Fibroblast of the aortic adventitia (primary cell): ENCODE measurements at places on chromosomes 16 and 17.
A peak's percentile ranks its signal among the peaks of the same experiment; 100 is the strongest.

- DNase-seq, result no peak
Observed at GRCh38 chr16:19029980-19030379, 37.4 kb upstream of the COQ7 start.

DNA sequence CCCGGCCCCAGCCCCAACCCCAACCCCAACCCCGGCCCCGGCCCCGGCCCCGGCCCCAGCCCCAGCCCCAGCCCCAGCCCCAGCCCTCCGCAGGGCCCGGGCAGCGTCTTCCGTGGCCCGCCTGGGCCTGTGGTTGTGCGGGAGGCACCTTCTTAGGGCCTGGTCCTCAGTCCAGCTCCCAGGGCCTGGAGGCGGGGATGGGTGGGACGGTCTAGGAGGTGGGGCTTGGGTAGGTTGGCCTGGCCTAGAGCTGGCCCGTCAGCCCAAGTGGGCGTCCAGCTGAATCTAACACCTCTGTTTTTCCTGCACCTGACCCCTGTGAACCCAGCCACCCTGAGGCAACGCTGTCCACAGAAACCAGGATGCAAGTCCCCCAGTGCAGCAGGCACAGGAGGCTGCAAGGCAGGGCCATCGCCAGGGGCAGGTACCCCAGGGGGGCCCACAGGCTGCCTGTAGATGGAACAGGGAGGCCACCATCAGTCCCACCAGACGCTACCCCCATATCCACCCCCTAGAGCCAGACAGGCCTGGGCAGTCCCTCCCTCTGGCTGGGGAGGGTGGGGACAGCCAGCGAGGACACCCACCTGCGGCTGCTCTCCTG lies 8.8 kb downstream of the MSLN start:
- no peak for DNase-seq

DNA sequence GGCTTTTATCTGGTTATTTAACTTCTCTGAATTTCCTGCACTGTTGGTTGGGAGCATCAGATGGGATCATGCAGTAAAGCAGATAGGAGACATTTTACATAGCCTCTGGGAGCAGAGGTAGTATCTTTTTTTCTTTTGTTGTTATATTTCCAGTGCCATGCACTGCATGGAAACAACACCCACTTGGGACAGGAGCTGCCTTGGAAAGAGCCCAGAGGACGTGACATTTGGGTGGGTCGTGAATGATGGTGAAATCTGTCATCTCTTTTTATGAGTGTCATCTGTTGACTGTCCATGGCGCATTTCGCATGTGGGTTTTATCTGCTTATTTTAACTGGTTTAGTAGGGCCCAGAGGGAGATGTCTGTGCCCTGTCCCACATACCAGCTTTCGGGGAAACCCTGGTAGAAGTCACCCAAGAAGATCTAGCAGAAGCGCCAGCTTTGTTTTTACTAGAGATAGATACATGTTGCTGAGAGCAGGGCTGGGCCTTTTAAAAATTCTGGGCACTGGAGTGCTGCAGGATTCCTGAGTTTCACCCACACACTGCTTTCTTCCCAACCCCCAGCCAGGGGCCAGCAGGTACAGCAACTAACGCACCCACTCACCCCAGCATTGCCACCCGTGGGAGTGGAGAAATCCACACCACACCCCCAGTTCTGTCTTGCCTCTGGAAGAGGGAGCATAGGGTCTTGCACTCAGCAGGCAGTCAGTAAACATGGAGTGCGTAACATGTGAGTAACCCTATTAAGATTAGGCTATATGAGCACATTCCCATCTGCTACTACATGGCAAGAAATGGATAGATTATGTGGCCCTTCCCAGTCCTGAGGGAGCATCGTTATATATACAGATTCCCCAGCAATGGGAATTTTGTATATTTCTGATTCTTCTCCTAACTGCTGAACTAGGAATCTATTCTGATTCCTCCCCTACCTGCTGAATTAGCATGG lies 8.4 kb upstream of the TERF2 start:
- DNase-seq, result no peak

GRCh38 chr16:66486773-66487579 lies 59.9 kb downstream of the BEAN1 start:
- peak; percentile 95 for DNase-seq

GRCh38 chr16:2189252-2189893 lies 7.0 kb downstream of the CASKIN1 start:
- DNase-seq, result no peak

DNA sequence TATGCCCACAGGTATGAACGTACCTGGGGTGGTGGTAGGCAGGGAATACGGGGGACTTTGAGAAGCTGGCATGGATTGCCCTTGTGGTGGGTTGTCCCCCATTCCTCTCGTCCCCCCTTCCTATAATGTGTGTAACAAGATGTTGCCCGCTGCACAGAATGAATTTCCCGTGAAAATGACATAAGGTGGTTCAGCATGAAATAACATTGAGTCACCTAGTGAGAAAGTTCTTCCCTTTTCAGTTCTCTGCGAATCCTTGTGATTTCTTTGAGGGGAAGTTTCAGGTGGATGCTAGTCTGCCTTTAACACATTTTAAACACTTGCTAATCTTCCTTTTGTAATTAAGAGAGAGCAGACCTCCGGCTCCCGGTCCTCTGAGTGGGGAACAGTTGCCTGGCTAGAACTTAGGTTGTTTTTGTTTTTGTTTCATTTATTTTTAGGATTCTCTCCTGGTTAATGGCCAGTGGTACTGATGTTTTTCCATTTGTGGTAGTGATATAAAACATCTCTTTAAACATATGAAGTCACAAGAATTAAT lies 58.9 kb downstream of the RAP1GAP2 start:
- no peak for DNase-seq

DNA sequence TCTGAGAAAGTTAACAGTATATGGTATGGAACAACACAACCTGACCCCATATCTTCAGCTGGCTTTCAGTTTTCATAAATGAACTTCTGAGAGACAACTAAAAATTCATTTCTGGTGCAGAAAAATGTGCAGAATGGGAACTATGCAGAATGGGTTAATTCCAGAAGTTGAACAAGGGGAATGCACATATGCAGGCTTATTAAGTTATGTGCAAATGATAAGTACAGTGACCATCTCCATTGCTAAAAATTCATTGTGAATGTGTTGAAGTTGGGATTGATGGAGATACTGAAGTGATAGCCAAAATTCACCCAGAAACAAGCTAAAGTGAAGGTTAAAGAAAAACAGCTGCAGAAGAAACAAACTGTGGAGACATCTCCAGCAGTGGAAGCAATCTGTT lies 315.8 kb downstream of the CA10 start:
- no peak for DNase-seq

DNA sequence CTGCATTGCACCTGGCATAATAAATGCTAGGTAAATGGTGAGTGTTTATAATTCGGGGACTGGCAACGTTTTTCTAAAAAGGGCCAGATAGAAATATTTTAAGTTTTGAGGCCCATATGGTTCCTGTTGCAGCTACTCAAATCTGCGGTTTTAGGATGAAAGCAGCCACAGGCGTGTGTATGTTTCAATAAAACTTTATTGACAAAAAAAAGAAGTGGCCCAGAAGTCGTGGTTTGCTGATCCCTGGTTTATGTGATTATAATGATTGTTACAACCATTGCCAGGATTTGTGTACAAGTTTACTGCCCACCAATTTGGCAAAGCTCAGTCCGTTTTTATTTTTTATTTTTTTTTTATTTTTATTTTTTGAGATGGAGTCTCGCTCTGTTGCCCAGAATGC lies 536.1 kb downstream of the XYLT1 start:
- no peak for DNase-seq

- no peak for DNase-seq
Observed at GRCh38 chr16:24070851-24071250, 185.3 kb upstream of the CACNG3 start.

GRCh38 chr17:27379888-27380533 lies 76.2 kb upstream of the KSR1 start:
- peak; percentile 55 for DNase-seq

- no peak for DNase-seq
Observed at GRCh38 chr17:75703191-75703590, 18.1 kb upstream of the ITGB4 start.

DNA sequence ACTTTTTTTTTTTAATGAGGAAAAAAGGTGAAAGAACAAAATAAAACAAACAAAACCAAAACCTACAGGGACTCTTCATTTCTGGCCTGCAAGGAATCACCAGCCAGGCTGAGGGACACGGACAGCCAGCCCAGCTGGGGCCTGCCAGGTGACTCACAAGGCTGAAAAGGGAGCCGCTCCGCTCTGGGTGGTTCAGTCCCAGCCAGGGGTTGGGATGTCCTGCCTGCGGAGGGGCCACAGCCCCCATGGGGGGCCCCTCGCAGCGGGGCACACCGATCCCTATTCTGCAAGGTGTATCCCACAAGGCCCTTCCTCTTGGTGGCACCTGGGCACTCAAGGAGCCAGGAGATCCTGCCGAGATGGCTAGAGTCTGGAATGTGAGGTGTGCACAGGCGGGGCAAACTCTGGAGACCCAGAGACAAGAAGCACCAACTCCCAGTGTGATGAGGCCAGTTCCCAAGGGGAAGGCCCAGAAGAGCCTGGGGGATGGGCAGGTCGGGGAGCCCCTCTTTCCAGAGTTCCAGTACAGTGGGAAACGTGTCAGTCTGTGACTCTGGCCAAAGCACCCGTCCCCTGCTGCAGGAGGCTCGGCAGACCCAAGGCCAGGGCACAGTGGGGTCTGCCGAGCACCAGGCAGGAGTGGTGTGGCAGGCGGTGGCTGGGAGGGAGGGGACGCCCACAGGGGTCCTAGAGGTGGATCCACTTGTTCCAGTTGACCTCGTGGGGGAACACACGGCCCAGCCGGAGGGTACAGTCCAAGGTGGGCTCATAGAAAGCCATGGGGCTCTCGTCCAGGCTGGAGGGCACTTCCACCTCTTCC lies 58.9 kb downstream of the IL21R start:
- peak; percentile 21 for DNase-seq

DNA sequence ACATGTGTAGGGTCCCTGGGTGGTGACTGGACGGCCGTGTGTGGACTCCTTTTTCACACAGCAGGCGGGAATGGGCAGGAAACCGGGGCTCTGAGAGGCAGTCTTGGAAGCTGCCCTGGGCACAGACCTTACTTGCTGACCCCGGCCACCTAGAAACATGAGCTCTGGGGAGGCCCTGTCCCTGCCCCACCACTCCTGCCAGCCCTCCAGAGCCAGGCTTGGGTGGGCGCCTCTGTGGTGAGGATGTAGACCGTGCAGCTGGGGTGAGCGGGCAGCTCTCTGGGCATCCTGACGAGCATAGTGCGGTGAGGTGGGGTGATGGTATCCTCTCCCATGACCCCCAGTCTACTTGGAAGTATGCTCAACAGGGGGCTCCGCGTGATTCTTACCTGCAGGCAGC lies 121.3 kb downstream of the RAB11FIP4 start:
- no peak for DNase-seq

DNA sequence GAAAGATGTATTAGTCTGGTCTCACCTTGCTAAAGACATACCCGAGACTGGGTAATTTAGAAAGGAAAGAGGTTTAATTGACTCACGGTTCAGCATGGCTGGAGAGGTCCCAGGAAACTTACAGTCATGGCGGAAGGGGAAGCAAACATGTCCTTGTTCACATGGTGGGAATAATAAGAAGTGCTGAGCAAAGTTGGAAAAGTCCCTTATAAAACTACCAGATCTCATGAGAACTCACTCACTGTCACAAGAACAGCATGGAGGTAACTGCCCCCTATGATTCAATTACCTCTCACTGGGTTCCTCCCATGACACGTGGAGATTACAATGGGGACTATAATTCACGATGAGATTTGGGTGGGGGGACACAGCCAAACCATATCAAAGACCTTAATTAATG lies 53.3 kb downstream of the BCL7C start:
- no peak for DNase-seq

DNA sequence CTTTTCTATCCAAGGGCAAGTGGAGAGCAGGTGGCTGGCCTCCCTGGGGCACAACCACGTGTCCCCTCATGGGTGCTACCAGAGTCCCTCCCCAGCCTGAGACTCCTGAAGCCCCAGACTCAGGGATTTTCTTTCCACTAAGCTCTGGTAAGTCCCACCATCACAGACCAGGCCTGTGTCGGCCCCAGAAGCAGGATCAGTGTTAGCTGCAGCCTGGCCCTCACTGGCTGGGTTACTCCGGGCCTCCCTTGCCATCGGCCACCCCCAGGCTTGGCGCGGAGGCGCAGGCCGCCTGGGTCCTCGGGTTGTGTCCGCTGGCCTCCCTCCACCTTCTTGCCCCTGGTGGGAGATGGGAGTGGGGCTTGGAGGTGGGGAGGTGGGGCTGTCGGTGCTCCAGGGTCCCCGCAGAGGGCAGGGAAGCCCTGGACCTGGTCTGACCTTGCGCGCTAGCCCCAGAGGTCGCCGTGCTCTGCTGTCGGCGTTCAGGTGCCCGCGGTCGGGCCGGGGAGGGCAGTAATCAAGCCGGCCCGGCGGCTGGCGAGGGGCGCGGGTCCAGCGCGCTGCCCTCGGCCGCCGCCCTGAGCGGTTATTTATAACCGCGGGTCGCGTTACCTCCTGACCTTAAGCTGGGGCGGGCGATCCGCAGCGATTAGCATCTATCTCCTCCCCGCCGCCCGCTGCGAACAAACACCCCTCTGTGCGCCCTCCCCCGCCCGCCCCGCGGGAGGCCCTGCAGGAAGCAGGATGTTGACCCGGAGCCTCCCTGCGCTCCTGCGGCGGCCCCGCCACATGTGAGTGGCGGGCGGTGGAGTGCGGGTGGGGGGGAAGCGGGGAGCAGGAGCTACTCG lies 78.1 kb upstream of the TOB1 start:
- no peak for DNase-seq

GRCh38 chr17:31554930-31555329 lies 163.5 kb downstream of the RAB11FIP4 start:
- DNase-seq, result no peak

DNA sequence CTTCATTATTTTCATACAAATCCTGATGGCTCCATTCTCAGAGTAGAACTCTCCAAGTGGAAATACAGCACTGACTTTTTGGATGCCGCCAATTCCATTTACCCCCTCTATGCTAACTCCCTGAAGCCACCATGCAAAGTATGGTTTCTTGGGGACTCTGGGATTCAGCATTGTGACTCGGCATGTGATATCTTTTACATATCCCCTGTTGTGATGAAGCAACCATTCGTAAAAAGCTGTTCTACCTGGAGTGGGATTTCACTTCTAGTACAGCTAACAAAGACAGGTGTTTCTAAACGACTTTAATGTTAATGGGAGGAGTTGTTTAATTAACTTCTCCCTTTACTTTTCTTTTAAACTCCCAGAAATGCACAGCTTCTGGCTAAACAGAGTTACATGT lies 533.5 kb downstream of the RBFOX1 start:
- DNase-seq, result no peak
